ENCODE measurements at places on chromosomes 13 and 19.
A peak's percentile ranks its signal among the peaks of the same experiment; 100 is the strongest.

DNA sequence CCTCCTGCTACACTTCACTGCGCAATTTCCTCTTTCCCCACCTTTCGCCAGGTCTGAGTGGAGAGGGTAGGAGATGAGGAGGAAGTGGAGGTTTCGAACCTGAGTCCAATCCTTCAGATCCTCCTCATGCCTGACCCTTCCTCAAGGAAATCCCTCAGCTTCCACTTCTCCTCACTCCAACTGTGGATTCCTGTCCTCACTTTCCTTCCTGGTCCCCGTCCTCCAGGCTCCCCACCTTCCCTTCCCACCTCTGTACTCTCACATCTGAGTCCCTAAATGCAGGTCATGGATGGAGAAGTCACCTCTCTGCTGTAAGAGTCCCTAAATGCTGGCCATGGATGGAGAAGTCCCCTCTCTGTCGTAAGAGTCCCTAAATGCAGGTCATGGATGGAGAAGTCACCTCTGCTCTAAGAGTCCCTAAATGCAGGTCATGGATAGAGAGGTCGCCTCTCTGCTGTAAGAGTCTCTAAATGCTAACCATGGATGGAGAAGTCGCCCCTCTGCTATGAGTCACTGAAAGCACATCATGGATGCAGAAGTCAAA is 3.1 kb downstream of the TMEM86B start:
- DNase-seq: no peak

GRCh38 chr13:20823071-20823470 is 49.3 kb upstream of the EEF1AKMT1 start:
- no peak for DNase-seq

GRCh38 chr13:76758257-76758656 is 127.9 kb downstream of the KCTD12 start:
- no peak for DNase-seq

DNA sequence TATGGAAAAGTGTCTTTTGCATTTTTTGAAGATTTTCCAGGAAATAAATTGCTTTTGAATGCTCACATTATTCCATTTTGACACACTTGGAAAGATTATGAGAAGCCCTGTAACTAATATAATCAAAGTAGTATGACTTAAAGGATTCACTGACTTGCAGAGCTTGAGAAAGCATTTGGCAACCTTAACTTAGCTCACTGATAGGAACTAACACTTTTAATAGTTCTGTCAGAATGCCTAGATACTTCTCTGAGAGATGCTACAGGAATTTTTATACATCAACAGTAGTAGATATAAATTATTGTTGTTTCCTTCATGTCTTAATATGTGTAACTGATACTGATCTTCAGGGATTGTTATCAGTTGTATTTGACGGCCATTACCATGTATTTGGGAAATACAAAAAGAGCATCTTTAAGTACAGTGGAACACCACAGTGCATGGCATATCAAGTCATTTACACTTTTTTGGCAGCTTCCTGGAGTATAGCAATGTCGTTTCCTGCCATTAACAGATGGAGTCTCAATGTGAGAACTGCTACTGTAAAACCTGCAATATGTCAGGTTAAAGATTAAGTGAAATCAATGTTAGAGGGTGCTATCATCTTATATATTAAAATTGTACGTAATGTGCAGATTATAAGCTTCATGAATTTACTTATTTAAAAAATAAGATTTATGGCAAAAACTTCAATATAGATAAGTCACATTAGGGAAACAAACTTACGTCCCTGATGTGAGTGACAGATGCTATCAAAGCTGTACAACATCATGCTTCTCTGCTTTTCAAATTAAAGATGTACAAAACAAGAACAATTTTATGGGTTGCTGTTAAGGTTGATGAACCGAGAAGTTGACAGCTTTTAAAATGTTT is 1159.8 kb upstream of the MIR17HG start:
- DNase-seq: no peak

GRCh38 chr13:59890054-59890453 is 273.7 kb downstream of the DIAPH3 start:
- no peak for DNase-seq

- DNase-seq: no peak
These were observed 356.8 kb downstream of the RFC3 start for GRCh38 chr13:34174671-34175145.

DNA sequence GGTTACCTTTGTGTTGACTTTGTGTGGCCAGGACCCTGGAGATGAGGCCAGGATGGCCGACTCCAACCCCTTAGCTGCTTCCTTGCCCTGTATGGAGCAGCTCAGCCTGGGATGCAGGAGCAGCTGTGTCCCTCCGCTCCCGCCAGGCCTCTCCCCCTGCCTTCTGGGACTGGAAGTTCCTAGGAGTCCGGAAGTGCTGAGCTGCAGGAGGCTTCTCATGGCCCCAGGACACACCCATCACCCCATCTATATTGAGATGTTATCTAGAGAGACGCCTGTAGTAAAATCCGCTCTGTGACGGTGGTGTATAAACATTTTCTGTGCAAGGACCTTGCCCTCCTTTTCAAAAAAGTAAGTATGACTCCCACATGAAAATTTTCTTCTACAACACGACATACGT is 27.0 kb downstream of the WTIP start:
- no peak for DNase-seq

DNA sequence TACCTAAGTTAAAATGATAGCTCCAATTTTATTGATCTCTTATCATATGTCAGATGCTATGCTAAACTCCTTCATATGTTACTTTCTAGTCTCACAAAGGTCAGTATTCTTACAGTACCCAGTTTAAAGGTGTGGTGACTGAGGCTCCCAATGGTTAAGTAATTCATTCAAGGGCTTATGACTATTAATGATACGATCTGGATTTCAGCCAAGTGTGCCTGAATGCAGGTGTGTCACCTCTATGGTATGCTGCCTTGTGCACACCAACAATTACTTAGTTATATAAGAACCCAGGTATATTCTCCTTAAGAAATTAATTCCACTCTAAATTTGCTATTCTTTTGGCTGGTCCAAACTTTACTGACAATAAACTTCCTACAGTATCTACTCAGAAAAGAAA is 84.6 kb upstream of the TRPC4 start:
- no peak for DNase-seq

DNA sequence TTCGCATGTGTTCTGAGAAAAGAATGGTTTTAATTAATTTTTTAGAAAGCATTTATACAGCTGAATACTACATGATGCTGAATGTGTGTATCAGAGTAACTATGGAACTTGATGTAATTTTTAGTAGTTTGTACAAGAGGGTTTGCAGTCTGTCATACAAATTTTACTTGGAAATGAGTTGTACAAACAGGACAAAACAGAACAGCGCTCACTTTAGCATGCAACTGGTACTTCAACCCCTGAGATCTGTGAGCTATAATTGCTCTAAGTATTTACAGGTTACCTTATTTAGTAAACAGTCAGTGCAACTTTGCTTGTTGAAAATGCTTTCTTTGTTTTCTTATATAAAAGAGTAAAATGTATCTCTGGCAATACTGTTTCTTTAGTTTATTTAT is 706 bp downstream of the TNFRSF19 start:
- DNase-seq: no peak

GRCh38 chr13:99395436-99395835 is 88.2 kb upstream of the GPR183 start:
- no peak for DNase-seq

GRCh38 chr19:10003271-10003670 is 7.0 kb downstream of the COL5A3 start:
- no peak for DNase-seq

DNA sequence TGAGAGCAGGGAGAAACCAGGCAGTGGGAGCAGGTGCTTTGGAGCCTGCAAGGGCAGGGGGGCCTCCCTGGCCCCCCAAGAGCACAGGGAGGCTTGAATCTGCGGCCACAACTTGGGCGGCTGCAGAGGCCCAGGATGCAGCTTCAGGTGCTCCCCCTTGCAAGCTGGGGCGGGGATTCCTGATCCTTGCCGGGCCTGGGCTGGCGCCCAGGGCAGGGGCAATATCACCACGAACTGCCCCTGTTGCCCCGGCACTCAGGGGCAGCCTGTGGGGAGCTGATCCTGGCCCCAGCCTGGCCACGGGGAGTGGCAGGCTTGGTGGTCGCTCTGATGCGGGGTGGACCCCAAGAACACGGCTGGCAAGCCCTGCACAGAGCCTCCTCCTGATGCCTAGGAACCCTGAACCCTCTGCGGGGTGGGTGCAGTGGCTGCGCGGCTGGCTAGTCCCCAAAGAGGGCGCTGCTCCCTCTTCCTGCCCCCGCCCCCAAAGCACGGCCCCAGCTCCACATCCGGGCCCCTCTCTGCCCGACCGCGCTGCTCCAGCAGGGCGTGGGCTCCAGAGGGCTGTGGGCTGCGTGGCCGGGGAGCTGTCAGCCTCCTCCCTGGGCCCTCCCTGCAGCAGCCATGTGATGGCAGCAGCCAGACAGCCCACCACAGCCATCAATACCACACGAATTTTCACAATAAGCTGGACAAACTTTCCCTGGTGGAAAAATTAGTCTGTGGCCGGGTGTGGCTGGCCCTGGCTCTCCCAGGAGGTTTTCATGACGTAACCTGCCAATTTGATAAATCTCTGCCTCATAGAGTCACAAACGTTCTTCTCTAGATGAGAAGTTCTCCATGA is 21.0 kb downstream of the TNFSF9 start:
- DNase-seq: peak; percentile 19

DNA sequence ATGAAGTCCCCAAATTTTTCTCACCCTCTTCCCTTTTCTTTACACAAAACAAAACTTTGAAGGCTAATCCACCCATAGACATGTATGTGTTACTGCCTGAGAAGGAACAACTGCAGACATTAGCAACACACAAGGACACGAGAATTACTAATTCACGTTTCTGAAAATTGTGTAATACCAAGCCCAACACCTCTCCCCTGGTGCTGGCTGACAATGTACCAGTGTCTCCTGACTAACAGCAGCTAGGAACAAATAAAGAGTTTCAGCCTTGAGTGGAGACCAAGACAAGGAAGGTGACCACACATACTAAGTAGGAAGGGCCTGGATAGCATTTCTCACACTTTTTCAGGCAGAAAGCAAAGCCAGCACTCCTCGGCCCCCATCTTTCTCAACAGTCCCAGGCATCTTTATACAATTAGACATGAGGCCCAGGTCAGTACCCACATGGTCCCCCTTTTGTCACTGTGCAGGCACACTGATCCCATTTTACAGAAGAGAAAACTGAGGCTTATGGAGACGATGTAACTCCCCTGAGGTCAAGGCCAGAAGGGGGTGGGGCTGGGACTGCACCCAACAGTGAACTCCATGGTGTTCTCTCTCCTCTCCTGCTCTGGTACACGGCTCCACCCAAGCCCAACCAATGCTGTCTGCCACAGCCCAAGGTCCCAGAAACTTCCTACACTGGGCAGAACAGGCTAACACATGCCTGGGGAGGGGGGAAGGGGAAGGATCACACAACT is 8.7 kb downstream of the BRD4 start:
- no peak for DNase-seq

DNA sequence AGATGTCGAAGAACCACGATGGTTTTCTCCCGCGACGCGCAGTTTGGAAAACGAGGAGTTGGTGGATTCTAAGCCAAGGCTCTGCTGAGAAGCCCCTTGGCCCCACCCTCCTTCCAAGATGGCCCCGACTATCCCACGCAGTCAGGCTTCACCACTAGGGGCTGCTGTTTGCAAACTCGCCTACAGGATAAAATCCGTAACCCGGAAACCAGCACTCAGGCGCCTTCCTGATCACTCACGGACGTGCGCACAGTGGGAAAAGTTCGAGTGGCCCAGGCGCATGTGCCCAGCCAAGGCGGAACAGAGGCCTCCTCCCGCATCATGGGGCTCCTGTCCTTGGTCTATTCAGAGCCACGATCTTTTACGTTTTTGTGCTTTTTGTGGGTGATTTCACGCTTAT is 19.2 kb upstream of the UQCR11 start:
- peak; percentile 47 for DNase-seq

- DNase-seq: no peak
These were observed 10.8 kb downstream of the KRI1 start for GRCh38 chr19:10554760-10555609.

GRCh38 chr19:14091813-14092462 is 1.4 kb upstream of the SAMD1 start:
- no peak for DNase-seq

Data from stimulated activated naive CD4-positive, alpha-beta T cell (primary cell).